ENCODE measurements at places on chromosomes 2 and 18.

- peaks cover 2% of the 10 kb centered on the region for H3K4me1 ChIP-seq
- H3K4me3 ChIP-seq = peak within 1 kb of the TSS; percentile 39
- peaks cover 47% of the 10 kb centered on the region for H3K27me3 ChIP-seq
- peak; percentile 68 for DNase-seq
- H3K27ac ChIP-seq = no peak within 1 kb of the TSS
Measured at GRCh38 chr2:45651415-45652089, at the start of gene PRKCE. TSS of gene PRKCE (plus strand) at chr2:45651675.

DNA sequence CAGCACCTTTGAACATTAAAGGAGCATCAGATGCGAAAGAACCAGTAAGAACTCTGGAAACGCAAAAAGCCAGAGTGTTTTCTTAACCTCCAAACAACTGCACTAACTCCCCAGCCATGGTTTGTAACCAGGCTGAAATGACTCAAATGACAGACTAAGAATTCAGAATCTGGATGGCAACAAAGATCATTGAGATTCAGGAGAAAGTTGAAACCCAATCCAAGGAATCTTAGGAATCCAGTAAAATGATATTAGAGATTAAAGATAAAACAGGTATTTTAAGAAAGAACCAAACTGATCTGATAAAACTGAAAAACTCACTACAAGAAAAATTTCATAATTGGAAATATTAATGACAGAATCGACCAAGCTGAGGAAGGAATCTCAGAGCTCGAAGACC lies 116.7 kb downstream of the PTRHD1 start:
- H3K36me3 ChIP-seq = no peaks in the 10 kb centered on the region
- no peaks in the 10 kb centered on the region for H3K4me1 ChIP-seq
- no peaks in the 10 kb centered on the region for H3K27me3 ChIP-seq
- no peak overlapping the region for H3K4me3 ChIP-seq

- H3K27me3 ChIP-seq = no peaks in the 10 kb centered on the region
- H3K4me3 ChIP-seq = no peak overlapping the region
- H3K4me1 ChIP-seq = no peaks in the 10 kb centered on the region
- H3K27ac ChIP-seq = no peak overlapping the region
- H3K36me3 ChIP-seq = no peaks in the 10 kb centered on the region
- DNase-seq = no peak
Measured at GRCh38 chr2:140814141-140814540, 1316.7 kb downstream of the LRP1B start.

DNA sequence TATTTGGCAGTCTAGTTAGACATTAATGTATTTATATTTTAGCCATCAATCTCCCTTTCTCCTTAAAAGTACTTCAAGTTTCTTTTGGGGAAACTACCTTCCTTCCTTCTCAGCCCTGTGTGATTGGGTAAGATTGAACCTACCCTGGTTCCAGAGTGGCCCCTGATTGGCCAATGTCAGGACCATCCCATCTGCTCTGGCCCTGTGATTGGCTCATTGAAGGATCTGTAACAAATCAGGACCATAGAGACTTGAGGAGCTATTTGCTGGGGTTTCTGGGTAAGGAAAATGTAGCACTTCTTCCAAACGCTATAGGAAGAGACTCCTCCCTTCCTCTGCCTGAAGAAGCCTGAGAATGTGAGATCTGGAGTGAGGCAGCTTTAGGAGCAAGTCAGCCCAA lies 59.3 kb downstream of the AQP4 start:
- DNase-seq = no peak
- H3K4me3 ChIP-seq = no peak overlapping the region
- H3K36me3 ChIP-seq = no peaks in the 10 kb centered on the region

DNA sequence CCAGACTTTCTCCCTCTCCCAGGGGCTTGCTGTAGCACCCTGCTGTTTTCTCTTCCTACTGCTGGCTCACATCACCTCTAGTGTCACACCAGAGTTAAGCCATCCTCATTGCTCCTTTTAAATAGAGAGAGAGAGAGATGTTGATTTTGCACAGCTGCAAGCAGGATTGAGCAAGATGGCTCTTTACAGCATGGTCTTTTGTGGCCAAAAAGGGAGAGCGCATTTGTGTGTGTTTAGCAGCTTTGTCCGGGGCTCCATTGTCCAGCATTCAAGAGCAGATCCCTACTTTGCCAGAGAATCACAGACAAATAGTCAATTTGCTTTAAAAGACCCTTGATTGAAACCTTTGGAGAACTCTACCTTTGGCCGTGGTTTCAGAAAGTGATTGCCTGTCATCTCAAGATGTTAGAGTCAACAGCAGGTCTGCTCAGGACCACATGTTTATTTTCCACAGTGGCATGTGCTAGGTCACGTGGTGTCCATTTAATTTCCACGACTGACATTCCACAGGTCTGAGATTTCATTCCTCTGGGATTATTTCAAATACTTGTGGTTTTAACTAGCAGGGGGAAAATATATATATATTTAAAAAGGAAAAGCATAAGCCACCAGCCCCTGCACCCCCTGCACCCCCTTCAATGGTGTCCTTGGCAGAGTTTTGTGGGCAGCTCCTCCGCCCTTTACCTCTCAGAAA lies 359.9 kb upstream of the SLC14A2 start:
- H3K27ac ChIP-seq = no peak overlapping the region
- no peaks in the 10 kb centered on the region for H3K27me3 ChIP-seq
- no peak for DNase-seq
- H3K4me3 ChIP-seq = no peak overlapping the region
- no peaks in the 10 kb centered on the region for H3K4me1 ChIP-seq

Measured in H1 (cell line).